AG10803 (cell line): ENCODE measurements at places on chromosomes 7 and 10.

DNA sequence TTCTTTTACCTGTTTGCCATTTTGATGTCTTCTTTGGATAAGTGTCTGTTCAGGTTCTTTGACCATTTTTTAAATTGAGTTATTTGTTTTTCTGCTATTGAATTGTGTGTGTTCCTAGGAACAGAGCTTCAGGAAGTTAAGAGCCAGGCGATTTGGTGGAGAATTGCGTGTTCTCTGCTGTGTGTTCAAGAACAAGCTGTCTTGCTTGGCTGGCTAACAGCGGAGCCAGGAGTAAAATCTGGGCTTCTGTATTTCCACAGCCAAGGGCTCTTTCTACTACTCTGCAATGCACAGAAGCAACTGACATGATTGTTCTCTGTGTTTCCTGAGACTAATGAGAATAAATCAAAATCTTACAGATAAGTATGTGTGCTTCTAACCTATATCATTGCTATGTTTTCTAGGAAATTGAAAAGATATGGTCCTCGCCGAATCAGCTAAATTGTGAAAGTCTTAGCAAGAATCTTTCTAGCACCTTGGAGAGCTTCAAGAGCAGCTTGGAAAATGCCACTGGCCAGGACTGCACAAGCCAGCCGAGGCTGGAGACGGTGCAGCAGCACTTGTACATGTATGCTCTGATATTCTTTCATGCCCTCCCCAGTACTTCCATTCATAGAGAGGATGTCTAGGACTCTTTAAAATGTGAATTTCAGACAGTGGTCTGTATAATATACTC lies 124.2 kb downstream of the ABCA13 start:
- DNase-seq: no peak

GRCh38 chr7:151245360-151246101 lies 3.0 kb downstream of the SMARCD3 start:
- DNase-seq: no peak

DNA sequence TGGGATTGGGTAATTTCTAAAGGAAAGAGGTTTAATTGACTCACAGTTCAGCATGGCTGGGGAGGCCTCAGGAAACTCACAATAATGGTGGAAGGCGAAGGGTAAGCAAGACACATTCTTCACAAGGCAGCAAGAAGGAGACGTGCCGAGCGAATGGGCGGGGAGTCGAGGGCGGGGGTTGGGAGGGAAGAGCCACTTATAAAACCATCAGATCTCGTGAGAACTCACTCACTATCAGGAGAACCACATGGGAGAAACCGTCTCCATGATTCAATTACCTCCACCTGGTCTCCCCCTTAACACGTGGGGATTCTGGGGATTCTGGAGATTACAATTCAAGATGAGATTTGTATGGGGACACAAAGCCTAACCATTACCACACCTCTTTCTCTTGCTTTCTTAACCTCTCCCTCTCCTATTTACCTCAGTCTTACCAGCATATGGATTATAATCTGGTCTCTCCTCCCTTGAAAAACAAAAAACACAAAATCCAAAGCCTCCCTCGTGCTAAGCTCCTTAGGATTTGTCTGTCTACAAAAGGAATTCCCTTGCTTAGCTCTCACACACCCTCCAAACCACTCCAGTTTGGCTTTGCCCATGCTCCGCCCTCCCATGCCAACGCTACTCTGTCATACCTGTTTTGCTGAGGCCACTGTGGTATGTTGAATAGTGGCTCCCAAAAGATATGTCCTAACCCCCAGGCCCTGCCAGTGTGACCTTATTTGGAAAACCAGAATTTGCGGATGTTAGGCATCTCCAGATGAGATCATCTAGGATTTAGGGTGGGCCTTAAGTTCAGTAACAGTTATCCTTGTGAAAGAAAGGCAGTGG lies 19.6 kb upstream of the EFCAB10 start:
- DNase-seq: peak; percentile 26

- no peak for DNase-seq
These were observed 2.8 kb upstream of the SMARCD3 start for GRCh38 chr7:151251328-151251688.

GRCh38 chr7:35261041-35261440 lies 7.1 kb upstream of the TBX20 start:
- DNase-seq: no peak

DNA sequence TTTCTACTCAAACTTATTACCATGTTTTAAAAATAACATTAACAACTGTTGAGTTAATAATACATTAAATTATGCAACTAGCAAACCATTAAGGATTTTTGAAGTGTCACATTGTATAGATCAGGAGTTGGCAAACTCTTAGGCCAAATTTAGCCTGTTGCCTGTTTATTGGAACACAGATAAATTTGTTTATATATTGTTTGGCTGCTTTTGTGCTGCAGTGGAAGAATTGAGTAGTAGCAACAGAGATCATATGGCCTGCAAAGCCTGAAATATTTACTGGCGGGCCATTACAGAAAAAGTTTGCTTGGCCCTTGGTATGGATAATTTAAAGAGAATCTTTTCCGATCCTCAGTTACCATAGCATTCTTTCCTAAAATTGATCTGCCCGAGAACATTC lies 50.7 kb upstream of the TMEM236 start:
- DNase-seq: no peak

DNA sequence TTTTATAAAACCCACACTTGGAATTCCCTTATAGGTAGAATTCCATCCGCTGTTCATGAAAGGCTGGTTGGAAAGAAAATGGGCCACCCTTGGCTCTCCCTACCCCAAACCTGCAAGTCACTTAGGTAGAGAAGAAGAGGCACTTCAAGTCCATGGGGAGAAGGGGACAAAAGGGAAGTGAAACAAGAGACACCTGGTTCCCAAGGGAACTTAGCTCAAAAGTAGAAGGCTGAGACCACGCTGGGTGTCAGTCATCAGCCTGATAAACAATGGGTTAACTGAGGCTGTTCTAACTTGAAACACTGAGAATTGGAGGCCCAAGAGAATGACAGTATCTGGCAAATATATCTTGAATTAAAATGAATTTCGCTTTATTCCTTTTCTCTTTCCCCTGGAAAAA lies 330.8 kb upstream of the NFE2L3 start:
- no peak for DNase-seq

DNA sequence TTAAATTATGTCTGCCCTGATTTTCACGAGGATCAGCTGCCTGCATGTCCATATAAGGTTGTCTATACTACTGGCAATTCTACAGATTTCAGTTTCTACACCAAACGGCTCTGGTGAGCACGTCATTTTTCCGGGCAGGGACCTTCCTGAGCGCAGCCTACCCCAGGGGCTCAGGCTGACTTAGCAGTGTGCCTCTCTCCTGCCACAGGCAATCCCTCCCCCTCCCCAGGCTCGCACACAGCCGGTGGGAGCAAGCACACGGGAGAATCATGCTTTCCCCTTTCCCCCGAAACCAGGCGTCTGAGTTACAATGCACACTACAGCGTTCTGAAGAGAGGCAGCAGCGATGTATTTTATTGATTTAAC lies 1.7 kb downstream of the KLF6 start:
- peak; percentile 90 for DNase-seq

GRCh38 chr10:91598211-91598977 lies 34.5 kb downstream of the PPP1R3C start:
- peak; percentile 88 for DNase-seq

DNA sequence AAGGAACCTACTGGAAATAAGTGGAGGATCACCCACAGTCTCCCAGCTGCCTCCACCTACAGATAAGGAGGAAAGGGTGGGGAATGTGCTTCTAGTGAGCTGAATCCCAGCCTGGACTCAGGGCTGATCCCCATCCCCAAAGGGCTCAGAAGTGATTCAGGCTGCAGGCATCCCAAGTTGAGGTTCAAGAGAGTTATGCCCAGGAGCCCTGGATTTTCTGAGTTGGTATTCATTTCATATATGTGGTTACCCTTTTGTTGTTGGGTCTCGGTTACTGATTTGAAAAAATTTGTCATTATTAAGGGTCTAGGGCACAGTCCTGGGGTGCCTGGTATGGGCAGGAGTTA lies 30.0 kb upstream of the SRGN start:
- DNase-seq: peak; percentile 62

- DNase-seq: no peak
These were observed 220.0 kb upstream of the TCERG1L start for GRCh38 chr10:131531265-131532190.

DNA sequence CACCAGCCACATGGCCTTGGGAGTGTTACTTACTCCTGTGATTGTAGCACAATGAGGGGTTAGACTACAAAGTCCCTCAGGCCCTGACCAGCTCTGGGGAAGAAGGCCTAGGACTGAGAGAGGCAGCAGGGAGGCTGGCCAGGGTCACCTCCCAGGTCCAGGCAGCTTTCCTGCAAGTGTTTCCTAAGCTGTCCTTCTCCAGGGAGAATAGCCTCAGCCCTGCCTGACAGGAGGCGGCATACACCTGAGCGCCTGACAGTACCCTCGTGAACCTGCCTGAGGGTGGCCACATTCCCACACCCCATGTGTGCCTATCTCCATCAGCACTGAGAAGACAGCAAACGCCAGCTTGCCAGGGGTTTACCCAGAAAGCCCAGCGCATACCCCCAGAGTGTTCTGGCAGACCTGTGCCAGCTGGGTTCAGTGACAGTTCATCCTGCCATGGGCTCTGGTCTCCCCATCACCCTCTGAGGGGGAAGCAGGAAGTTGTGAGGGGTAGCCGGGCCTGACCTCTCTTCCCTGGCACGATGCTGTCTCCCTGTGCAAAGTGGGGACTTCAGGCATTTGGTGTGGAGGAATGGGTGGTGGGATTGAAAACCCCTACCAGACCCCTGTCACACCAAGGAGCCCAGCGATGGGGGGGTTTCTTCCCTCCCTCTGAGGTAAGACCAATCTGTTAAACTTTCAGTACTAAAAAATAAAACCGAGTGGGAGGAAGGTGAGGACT lies 56.3 kb upstream of the CAMK2B start:
- no peak for DNase-seq

DNA sequence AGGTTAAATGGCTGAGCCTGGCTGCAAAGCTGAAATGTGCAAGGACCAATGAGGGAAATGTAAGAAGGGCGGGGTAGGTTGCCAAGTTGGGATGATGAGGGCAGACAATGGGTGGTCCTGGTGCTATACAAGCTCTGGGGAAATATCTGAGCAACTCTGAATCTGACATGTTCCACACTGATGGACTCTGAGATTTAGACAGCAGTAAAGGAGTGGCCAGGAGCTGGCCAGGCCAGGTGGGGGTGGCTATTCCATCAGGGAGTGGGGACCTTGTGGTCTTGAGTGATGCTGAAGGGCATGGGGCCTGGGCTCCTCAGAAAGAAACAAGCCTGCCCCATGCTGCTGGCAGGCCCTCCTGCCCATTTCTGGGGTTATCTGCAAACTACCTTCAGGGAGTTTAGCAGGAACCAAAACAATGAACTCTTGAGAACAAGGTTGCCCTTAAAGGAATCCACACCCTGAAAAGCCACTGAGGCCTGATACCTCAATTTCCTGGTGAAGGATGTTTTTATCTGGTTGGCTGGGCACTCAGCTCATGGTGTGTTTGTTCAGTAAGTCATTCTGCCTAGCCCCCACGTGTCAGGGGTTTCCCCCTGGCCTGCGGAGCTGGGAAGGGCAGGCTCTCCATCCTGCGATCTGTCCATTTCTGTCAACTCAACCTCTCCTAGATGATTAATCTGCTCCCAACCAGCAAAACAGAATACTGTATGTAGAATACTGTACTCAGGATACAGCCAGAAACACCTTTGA lies 143.3 kb upstream of the TNS3 start:
- no peak for DNase-seq

DNA sequence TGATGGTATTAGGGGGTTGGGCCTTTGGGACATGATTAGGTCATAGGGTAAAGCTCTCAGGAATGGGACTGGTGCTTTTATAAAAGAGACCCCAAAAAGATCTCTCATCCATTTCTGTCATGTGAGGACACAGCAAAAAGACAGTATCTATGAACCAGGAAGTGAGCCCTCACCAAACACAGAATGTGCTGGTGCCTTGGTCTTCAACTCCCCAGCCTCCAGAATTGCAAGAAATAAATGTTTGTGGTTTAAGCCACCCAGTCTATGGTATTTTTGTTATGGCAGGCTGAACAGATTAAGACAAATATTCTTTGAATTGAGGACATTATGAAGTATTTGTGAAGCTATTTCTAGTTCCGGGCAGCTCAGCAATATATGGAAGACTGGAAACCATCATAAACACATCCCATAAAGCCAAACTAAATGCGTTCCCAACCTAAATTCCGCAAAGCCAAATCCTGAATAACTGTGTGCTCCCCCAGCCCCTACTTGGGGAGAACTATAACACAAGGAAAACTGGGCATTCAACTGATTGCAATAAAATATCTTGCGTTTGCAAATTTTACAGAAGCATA lies 153.7 kb downstream of the GALNT17 start:
- DNase-seq: no peak

- no peak for DNase-seq
These were observed 360.5 kb upstream of the GALNT17 start for GRCh38 chr7:70771451-70771850.
